ENCODE measurements at places on chromosomes 3 and 15. TPM values are rescaled to one million over a fixed set of nuclear protein-coding genes. Genes with fewer than 3 reads are reported as not detected.

- no peaks in the 10 kb centered on the region for H3K27me3 ChIP-seq
- DNase-seq, result no peak
- H3K4me1 ChIP-seq, result peaks cover 28% of the 10 kb centered on the region
- no peak overlapping the region for H3K27ac ChIP-seq
- H3K36me3 ChIP-seq, result peaks cover 32% of the 10 kb centered on the region
- no peak overlapping the region for H3K4me3 ChIP-seq
These were observed 63.7 kb downstream of the PRICKLE2 start for GRCh38 chr3:64161481-64161952.

SLC12A1 gene
- not detected for total RNA-seq

PPP1R14D gene
- not detected for total RNA-seq

LMOD3 gene
- total RNA-seq, result not detected

ACP3 gene
- not detected for total RNA-seq

- no peaks in the 10 kb centered on the region for H3K36me3 ChIP-seq
- H3K27ac ChIP-seq, result no peak overlapping the region
- no peak overlapping the region for H3K4me3 ChIP-seq
These were observed 538.5 kb upstream of the NECTIN3 start for GRCh38 chr3:110533089-110533488.

STRA6 gene
- 13.7 TPM for total RNA-seq

ATP1B3 gene
- 222 TPM for total RNA-seq

- H3K4me1 ChIP-seq, result no peaks in the 10 kb centered on the region
- H3K27me3 ChIP-seq, result no peaks in the 10 kb centered on the region
- no peaks in the 10 kb centered on the region for H3K36me3 ChIP-seq
- DNase-seq, result no peak
These were observed 682.1 kb upstream of the CFAP20DC start for GRCh38 chr3:59731943-59732342.

SV2B gene
- not detected for total RNA-seq

GOLGA8N gene
- total RNA-seq, result 3.0 TPM

- DNase-seq, result no peak
- H3K4me1 ChIP-seq, result peaks cover 6% of the 10 kb centered on the region
- no peak overlapping the region for H3K4me3 ChIP-seq
- no peak overlapping the region for H3K27ac ChIP-seq
- H3K36me3 ChIP-seq, result no peaks in the 10 kb centered on the region
These were observed 110.9 kb downstream of the EDEM1 start for GRCh38 chr3:5298453-5298852.

DNA sequence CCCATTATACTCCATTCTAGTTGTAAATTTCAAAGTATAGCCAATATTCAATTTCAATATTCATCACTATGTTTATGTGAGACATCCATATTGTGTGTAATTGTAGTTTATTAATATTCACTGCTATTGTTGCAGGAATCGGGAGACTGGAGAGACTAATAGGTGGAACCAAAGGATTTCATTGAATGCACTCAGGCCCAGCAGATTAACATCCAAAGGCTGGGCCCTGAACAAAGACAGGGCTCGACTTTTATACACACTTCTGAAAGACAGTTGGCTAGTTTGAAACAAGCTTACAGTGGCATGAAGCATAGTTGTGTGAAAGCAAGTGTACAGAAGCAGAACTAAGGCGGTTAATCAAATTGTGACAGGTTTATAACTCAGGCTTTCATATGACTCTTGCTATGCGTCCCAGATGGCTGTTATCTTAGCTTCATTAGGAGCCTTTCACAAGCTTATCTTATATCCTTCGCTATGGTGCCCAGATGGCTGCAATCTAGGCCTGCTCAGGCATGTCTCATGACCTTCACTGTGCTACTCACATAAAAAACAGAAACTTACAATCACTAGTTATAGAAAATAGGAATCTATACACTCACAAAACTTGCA, 1038.8 kb upstream of the EPHA6 start:
- H3K36me3 ChIP-seq, result no peaks in the 10 kb centered on the region
- no peak overlapping the region for H3K27ac ChIP-seq
- DNase-seq, result no peak
- no peak overlapping the region for H3K4me3 ChIP-seq
- no peaks in the 10 kb centered on the region for H3K27me3 ChIP-seq
- no peaks in the 10 kb centered on the region for H3K4me1 ChIP-seq

GRCh38 chr3:65343026-65343425, 655.2 kb upstream of the ADAMTS9 start:
- no peaks in the 10 kb centered on the region for H3K36me3 ChIP-seq
- no peak overlapping the region for H3K27ac ChIP-seq
- no peaks in the 10 kb centered on the region for H3K4me1 ChIP-seq
- H3K4me3 ChIP-seq, result no peak overlapping the region

HYKK gene
- 1.3 TPM for total RNA-seq

DNA sequence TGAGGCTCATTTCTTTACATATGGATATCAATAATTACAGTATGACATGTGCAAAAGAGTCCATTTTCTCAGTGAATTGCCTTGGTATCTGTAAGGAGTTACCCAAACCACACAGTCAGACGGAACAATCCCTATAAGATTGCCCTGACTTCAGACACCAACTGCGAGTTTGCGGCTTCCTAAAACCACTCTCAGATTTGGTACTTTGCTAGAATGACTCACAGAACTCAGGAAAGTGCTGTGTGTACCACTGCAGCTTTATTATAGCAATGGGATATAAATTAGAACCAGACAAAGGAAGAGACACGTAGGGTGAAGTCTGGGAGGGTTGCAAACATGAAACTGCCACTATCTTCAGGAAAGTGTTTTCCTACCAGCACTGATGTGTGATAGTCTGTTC, 45.8 kb upstream of the ATP13A3 start:
- no peak for DNase-seq
- no peak overlapping the region for H3K27ac ChIP-seq
- no peaks in the 10 kb centered on the region for H3K4me1 ChIP-seq
- no peak overlapping the region for H3K4me3 ChIP-seq
- H3K27me3 ChIP-seq, result no peaks in the 10 kb centered on the region
- no peaks in the 10 kb centered on the region for H3K36me3 ChIP-seq

- H3K4me1 ChIP-seq, result peaks cover 9% of the 10 kb centered on the region
- peak within 1 kb of the TSS; percentile 78 for H3K4me3 ChIP-seq
- peak within 1 kb of the TSS; percentile 81 for H3K27ac ChIP-seq
- peak; percentile 65 for DNase-seq
- H3K27me3 ChIP-seq, result no peaks in the 10 kb centered on the region
- peaks cover 5% of the 10 kb centered on the region for H3K36me3 ChIP-seq
These were observed at the start of gene DZIP1L for GRCh38 chr3:138114988-138115971. DZIP1L (minus strand) TSS chr3:138115608; CDS start chr3:138103971, 11,637 bp downstream.

PIF1 gene
- 1.7 TPM for total RNA-seq

DNA sequence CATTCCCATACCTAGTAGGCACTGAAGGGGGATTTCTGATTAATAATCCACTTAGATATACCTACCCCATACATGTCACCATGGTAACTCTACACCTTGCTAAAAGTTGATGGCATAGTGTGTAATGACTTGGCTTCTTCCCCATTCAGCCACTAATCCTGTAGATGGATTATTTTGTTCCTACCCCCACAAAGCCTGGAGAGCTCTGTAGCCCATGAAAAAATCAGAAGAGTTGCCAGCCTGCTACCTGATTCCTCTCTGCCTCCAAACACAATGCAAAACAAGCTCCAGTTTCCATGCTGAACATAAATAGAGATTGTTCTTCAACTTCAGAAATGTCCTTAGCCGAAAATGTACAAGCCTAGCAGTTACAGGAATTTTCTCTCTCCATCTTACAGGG, 98.9 kb upstream of the PFN2 start:
- H3K36me3 ChIP-seq, result no peaks in the 10 kb centered on the region
- H3K4me1 ChIP-seq, result peaks cover 11% of the 10 kb centered on the region
- no peak overlapping the region for H3K27ac ChIP-seq
- H3K4me3 ChIP-seq, result no peak overlapping the region
- H3K27me3 ChIP-seq, result no peaks in the 10 kb centered on the region

- H3K4me1 ChIP-seq, result peaks cover 36% of the 10 kb centered on the region
- no peak for DNase-seq
These were observed 311.1 kb upstream of the THBS1 start for GRCh38 chr15:39269821-39270220.

SLC33A1 gene
- total RNA-seq, result 30.4 TPM

DNA sequence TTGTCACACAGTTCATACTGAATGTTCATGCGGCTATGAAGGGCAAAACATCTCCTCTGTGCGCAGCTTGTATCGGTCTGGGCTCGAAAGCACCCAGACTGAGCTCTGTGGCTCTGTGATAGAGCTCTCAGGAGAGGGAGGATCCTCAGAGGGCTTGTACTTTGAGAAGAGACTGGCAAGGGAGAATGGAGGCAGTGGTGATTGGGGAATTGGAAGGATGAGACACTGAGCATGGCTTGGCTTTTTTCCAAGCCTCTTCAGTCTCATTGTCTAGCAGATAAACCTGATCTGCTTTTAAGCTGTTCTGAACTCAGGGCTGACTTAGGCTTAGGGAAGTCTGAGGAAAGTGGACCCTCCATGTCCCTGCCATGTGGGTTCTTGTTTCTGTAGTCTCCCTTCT, 43.0 kb downstream of the RAD54L2 start:
- no peak overlapping the region for H3K4me3 ChIP-seq
- H3K4me1 ChIP-seq, result no peaks in the 10 kb centered on the region
- DNase-seq, result no peak
- peaks cover 7% of the 10 kb centered on the region for H3K36me3 ChIP-seq
- H3K27me3 ChIP-seq, result no peaks in the 10 kb centered on the region

- no peak overlapping the region for H3K27ac ChIP-seq
- H3K27me3 ChIP-seq, result no peaks in the 10 kb centered on the region
- H3K4me3 ChIP-seq, result no peak overlapping the region
- H3K36me3 ChIP-seq, result no peaks in the 10 kb centered on the region
These were observed 38.3 kb downstream of the KBTBD12 start for GRCh38 chr3:127953091-127954035.

DNA sequence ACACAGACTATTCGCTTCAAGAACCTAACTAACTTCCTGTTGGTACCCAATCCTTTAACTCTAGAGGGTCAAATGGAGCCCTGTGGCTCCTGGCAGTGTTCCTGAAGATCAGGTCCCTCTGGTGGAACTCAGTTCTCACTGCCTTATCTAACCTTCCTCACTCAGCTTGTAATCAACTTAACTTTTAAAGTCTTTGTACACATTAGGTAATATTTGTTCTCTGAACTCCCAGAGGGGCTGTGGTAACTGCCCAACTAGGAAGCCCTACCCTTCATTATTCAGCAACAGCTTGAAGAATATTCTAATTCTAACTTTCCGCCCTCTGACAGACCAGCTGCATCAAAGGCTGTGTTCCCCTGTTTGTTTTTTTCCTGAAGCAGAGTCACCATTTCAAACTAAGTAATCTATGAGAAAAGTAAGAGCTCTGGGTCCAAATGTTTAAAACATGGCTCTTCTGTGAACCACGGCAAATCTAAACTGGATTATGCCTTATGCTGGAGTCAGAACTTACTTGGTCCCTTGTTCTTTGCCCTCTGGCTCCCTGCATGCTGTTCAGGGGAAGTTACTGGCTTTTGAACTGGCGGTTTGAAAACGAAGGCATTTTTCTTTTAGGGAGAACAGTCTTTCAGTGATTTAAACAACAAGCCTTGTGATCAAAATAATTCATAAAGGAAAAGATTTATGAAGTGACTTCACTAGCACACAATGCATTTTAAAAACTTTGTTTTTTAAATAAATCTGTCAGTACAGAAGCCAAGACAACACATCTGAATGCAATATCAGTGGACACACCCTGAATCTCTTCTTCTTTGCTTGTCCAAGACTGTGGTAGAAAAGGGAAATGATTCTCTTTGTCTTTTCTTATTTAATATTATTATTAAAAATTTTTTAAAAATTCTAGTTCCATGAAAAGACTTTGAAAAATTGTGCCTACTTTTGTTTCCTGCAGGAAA, 365.6 kb downstream of the TIGIT start:
- peaks cover 17% of the 10 kb centered on the region for H3K4me1 ChIP-seq
- H3K4me3 ChIP-seq, result no peak overlapping the region
- no peak for DNase-seq
- no peaks in the 10 kb centered on the region for H3K27me3 ChIP-seq
- H3K36me3 ChIP-seq, result no peaks in the 10 kb centered on the region

DNA sequence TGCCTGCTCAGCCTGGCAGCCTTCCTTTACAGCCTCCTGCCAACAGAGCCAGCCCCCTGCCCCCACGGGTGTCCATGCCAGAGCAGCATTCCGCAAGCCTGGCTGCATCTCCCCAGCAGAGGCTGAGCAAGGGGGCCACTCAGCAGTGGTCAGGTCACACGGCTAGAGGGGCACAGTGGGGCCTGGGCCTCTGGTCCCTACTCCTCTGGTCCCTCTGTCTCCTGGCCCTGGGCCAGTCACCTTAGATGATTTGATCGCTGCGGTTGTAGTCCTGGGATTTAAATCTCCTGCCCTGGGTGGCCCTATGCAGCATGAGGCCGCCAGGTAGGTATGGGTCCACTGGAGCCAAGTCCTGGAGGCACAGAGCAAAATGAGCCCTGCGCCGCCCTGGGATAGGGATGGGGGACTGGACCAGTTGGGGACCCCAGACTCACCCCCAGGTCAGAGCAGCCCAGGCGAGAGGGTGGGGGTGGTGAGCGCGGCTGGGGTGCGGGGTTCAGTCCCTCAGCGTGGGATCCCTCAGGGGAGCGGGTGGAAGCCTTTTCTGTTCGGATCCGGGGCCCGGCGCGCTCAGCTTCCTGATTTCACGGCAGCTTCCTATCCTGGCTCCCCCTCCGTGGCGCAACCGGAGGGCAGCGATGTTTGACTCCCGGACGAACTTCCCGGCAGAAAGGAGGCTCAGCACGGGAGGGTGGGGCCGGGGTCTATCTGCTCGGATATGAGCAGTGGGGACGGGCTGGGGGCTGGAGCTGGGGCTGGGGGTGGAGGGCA, at the start of gene ZBTB47:
Gene ZBTB47 (plus strand): TSS at position 138 of the 771 bp plus-strand sequence. CDS start 4,659 bp downstream, outside the sequence.
- peak within 1 kb of the TSS; percentile 69 for H3K4me3 ChIP-seq
- H3K36me3 ChIP-seq, result peaks cover 5% of the 10 kb centered on the region
- no peak for DNase-seq
- peaks cover 51% of the 10 kb centered on the region for H3K4me1 ChIP-seq
- H3K27ac ChIP-seq, result peak within 1 kb of the TSS; percentile 74

DNA sequence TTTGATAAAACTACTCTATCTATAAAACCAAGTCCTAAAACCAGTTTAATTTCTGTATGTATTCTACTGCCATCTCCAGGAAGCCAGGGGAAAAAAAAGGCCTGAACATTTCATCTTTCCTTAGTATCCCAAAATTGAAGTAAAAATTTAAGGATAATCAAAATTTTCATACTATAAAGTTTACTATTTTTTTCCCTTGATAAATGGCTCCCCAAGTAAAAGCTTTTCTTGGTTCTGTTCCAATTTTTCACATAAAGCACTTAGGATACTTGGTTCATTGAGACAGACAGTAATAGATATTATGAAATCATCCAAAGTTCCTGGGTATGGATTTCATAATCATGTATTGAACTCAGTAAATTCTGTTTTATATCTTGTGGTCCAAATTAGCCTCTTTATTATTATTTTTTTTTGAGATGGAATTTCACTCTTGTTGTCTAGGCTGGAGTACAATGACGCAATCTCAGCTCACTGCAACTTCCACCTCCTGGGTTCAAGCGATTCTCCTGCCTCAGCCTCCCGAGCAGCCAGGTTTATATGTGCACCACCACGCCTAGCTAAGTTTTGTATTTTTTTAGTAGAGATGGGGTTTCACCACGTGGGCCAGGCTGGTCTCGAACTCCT, 34.5 kb downstream of the ICE2 start:
- H3K4me3 ChIP-seq, result no peak overlapping the region
- H3K36me3 ChIP-seq, result peaks cover 5% of the 10 kb centered on the region
- DNase-seq, result peak; percentile 22

- no peak within 1 kb of the TSS for H3K4me3 ChIP-seq
- no peak for DNase-seq
These were observed at the start of gene CCR4 for GRCh38 chr3:32951410-32951811. CCR4 (plus strand) TSS chr3:32951644; CDS start chr3:32953423, 1,779 bp downstream.

DCP1A gene
- total RNA-seq, result 24.9 TPM

MYEF2 gene
- 22.6 TPM for total RNA-seq

CLSTN2 gene
- total RNA-seq, result 80.9 TPM
